H1 (cell line): ENCODE measurements at places on chromosomes 6 and 20. TPM values are rescaled to one million over a fixed set of nuclear protein-coding genes. Genes with fewer than 3 reads are reported as not detected.

DNA sequence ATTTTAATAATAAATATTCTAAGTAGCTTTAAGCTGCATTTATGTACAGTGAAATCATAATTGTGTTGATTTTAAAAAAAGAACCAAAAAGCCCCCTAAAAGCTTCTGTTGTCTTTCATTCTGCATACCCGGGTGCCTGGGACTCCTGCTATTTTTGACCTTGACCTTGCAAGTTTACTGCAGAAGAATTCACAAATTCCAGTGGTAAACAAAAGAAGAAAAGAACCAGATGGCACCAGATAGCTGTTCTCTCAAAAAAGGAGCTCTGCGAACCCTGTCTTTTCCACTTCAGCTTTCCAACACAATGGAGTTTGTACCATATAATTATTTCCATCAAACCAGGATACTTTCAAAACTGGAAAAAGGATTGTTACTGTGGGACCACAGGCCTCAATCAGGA lies 363.3 kb downstream of the SMOC2 start:
- DNase-seq: no peak

DNA sequence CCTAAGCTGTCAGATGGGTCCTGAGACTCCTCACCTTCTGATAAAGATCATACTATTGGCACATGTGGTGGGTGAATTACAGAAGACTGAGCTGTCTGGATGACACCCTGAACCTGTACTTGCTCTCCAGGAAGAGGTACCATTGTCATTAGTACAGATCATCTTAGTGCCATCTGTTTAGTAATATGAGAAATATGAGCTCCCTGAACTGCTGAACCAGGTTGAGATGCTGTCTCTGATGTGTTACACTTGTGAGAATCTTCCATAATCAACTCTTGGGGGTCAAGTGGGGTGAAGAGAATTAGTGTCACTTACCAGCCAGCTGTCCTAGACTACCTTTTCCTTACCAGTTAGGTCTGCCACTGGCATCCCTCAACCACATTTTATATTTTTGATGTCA lies 531.0 kb downstream of the EPHA7 start:
- DNase-seq: no peak

GRCh38 chr6:99121748-99122147 lies 174.0 kb upstream of the FBXL4 start:
- no peak for DNase-seq

DNA sequence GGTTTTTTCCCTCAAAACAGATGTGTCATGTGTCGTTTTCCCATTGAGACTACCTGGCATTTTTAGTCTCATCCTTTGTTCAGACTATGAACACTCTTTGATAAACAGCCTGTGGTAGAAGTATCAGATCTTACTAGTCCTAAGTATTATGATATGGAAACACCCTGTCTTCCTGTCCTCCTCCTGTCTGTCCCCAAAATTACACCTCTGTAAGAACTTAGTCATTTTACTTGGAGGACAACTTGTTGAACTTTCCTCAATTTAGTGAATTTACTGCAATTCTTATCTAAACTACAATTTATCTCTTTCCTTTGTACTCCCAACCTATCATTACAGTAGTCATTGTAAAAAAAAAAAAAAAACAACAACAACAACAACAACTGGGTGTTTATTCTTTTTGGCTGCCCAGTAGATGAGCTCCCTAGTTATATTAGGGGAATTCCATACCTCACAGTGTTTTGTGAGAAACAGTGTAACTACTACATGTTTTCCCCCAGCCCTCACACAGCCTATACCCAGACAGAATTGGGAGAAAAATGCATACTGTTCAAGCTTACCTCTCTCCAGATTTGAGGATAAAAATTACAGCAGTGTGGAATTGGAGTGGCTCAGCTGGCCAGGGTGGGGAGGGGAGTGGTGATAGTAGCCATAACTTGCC lies 18.5 kb upstream of the ERVFRD-1 start:
- no peak for DNase-seq

DNA sequence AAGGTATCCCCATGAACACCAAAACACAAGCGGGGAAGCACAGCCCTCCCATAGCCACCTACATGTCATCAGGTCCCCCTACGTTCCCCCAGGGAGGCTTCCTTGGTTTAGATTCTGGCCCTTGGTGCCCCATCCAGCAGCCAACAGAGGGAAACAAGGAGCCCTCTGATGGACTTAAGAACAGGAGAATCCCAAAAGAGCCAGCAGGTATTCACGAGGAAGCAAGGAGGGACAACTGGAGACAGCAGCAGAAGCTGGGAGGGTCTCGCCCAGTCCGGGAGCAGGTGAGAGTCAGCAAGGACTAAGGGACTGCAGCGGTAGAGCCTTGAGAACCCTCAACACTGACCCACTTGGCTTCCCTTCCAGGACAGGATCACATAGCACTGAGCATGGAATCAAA lies 58.4 kb upstream of the TOP1 start:
- DNase-seq: peak; percentile 41

DNA sequence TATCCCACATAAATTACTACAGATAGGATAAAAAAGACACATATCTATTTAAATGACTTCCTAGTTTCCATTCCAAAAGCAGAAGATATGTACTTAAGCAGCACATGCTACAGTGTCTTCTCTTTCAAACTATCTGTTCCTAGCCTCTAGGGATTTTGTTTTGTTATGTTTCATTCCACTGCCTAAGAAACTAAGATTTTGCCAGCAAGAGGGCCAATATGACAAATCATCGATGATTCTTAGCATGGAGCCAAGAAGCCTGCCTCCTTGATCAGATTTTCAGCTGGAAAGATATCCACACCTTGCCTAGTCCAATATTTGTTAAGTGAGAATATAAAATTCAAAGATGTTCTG lies 7.0 kb downstream of the SNX5 start:
- no peak for DNase-seq

DNA sequence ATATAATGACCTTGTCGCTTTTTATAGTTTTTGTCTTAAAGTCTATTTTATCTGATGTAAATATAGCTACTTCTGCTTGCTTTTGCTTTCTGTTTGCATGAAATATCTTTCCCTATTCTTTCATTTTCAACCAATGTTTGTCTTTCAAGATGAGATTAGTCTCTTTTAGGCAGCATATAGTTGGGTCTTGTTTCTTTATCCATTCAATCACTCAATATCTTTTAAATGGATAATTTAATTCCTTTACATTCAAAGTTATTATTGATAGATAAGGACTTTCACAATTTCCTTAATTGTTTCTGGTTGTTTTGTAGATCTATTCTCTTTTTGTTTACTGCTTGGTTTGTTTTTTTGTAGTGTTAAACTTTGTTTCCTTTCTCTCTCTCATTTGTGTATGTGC lies 43.5 kb upstream of the TPD52L1 start:
- DNase-seq: no peak

DNA sequence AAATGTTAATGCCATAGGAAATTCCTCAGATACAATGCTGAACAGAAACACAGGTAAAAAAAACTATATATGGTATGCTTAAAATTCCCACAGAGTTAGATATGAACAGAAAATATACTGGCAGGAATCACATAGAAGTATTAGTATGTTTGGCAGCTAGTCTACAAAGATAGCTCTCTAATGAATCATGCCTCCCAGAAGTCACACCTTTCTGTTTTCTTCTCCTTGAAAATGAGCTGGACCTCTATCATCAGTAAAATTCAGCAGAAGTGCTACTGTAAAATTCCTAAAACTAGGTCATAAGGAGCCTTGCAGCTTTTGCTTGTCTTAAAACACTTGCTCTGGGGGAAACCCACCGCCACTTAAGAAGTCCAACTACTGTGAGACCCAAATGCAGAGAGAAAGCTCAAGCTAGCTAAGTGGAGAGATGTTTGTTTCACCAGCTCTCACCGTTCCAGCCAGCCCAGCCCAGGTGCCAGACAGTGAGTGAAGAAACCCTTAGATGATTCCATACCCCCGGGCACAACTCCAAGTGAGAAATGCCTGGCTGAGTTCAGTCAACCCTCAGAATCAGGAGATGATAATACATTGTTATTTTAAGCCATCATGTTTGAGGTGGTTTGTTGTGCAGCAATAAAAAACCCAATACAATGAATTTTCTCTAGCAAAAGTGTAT lies 43.0 kb downstream of the TSPYL4 start:
- no peak for DNase-seq

GRCh38 chr20:10671221-10671918 lies 2.4 kb downstream of the JAG1 start:
- DNase-seq: peak; percentile 69

DNA sequence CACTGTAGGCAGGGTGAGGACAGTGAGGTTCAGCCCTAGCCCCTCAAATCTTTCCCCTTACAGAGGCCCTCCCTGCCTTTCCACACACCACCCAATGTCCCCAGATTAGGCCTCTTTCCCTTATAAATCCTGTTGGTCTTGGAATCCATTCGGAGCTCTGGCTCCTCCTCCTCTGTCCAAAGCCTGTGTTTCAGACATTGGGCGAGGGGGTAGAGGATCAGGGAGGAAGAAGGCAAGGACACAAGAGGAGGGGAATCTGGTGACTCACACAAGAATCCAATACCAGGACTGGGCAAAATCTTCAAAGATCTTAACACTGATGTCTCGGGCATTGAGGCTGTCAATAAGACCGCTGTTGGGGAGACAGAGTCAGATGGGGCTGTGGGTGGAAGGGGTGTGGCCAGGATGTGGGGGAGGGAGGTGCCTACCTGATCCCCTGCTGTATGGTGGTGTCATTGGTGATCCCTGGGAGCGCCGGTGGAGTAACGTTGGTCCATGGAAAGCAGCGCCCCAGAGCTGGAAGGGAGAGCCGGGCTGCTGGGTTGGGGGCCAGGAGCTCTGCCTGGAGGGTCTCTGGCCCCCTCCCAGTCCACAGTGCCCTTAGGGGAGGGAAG lies 7.6 kb downstream of the SLC44A4 start:
- DNase-seq: no peak

DNA sequence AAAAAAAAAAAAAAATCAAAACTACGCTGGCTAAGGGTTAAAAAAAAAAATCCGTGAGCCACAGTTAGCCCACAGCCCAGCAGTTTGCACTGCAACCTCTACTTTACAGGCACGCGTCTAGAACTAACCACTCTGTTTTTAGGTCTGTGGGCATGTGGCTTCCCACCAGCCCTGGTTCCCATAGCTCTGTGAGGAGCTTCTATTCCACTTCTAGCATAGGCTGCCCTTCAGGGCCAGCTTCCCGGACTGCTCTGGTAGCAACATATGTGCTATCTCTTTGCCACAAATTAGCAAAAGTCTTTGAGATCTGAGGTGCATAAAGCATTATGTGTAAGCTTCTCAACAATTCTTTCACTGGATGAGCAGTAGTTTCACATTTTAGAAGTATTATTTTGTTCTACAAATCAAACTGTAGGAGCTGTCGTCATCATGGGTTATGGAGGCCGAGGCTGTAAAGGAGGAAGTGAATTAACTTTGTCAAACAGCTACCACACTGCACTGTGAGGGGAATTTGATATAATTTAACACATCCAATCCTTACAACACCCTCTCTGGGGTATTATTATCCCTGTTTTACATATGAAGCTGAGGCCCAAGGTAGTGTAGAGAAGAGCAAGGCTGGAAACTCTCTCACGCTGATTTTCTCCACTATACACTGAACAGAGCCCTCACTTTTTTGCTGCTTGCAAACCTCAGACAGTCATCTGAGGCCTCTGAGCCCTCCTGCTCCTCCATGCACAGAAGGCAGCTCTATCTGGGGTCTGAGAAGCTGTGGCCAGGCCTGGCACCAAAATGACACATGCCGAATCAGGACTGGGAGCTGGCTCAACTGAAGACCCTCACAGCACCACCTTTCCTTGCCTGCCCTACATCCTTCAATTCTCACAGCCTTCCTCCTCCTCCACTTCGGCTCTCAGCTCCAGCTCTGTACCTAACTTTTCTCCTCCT lies 35.4 kb downstream of the MAN1A1 start:
- no peak for DNase-seq

DNA sequence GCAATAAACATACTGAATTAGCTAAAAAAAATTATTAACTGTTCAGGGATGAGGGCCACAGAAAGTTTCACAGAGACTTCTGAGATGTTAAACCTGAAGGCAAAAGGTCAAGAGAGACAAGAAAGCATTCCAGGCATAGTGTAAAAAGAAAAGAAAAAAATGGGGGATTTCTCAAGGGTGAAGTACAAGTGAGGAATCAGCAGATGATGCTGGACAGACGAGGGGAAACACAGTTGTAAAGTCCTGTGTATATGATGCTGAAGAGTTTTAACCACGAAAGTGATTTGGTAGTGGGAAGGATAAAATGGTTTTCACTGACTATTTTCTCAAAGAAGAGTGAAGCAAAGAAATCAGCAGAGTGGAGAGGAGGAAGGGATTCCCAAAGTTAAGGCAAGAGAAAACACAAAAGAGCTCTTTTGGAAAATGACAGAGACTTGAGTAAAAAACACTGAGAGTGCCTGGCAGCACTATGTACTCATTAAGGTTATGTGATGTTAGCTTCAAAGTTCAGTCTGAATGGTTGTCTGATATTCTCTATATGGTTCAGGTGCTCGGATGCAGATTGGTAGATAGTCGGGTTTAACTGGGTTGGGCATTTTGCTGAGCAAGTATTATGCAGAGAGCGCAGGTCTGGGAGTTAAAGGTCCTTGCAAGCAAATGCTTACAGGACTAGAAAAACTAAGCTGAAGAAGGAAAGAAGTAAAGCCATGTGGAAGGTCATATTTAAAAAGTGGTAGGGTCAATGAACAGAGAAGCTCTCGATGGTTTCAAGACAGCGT lies 16.4 kb downstream of the RAB23 start:
- DNase-seq: no peak

AGER gene
- total RNA-seq: 9.6 and 10.9 TPM in 2 replicates

CST4 gene
- total RNA-seq: not detected in 2 replicates

DNA sequence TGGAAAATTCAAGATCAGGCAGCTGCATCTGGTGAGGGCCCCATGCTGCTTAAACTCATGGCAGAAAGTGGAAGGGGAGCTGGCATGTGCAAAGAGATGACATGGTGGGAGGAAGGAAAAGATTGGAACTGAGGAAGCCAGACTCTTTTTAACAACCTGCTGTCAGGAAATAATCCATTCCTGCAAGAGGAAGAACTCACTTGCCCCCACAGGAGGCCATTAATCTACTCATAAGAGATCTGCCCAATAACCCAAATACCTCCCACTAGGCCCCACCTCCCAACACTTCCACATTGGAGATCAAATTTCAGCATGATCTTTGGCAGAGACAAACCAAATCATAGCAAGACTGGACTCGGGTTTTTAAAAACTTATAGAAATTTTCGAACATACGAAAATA lies 200.5 kb upstream of the KCNQ5 start:
- DNase-seq: no peak

CLPSL2 gene
- total RNA-seq: 1.4 TPM in 2 replicates

DNA sequence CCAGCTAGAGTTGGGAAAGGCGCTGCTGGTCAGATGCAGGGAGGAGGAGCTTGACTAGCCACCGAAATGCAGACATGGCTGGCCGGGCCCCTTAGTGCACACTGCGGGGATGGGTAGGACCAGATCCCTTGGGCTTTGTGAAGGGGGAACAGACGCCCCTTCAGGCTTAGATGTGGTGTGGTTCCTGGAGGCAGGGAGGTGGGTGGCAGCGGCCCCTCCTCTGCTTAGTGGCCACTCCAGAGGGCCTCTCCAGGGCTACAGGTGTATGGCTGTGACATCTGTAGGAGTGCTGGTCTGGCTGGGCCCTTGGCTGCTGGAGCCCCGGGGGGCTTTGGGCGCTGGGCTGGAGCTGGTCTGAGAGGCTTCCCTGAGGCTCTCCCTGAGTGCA lies 5.9 kb downstream of the CCND3 start:
- peak; percentile 53 for DNase-seq

PDE10A gene
- 2.4 and 2.6 TPM in 2 replicates for total RNA-seq

CFAP206 gene
- not detected in 2 replicates for total RNA-seq
